Fibroblast of skin of back (primary cell): ENCODE measurements at places on chromosomes 3 and 15.
A peak's percentile ranks its signal among the peaks of the same experiment; 100 is the strongest.

GRCh38 chr15:98887976-98888375 lies 119.6 kb downstream of the PGPEP1L start:
- no peak for DNase-seq

GRCh38 chr3:43522727-43523362 lies 99.0 kb downstream of the ANO10 start:
- no peak for DNase-seq

DNA sequence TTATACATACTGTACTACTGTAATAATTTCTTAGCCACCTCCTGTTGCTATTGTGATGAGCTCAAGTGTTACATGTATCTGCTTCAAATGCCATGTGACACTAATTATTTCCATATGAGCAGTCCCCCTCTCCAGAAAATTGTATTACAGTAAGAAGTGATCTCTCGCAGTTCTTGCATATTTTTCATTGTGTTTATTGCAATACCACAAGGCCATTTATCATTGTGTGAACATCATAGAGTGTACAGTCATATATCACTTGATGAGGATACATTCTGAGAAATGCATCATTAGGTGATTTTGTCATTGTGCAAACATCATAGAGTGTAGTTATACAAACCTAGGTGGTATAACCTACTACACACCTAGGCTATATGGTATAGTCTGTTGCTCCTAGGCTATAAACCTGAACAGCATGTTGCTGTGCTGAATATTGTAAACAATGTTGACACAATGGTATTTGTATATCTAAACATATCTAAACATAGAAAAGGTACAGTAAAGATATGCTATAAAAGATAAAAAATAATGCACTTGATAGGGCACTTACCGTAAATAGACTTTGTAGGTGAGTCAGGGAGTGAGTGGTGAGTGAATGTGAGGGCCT lies 189.6 kb upstream of the MLF1 start:
- peak; percentile 18 for DNase-seq

DNA sequence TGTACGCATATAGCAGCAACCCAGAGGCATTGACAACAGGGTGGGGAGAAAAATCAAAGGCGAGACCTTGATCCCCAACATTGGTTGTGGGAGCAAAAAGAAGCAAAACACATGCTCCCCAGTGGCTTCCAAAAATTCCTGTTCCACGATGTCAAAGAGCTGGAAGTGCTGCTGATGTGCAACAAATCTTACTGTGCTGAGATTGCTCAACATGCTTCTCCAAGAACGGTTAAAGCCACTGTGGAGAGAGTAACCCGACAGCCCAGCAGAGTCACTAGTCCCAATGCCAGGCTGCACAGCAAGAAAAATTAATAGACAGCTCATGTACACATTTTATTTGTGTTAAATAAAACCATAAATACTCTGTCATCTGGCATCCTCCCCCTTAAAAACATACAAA lies 179.9 kb upstream of the PFN2 start:
- DNase-seq, result no peak

DNA sequence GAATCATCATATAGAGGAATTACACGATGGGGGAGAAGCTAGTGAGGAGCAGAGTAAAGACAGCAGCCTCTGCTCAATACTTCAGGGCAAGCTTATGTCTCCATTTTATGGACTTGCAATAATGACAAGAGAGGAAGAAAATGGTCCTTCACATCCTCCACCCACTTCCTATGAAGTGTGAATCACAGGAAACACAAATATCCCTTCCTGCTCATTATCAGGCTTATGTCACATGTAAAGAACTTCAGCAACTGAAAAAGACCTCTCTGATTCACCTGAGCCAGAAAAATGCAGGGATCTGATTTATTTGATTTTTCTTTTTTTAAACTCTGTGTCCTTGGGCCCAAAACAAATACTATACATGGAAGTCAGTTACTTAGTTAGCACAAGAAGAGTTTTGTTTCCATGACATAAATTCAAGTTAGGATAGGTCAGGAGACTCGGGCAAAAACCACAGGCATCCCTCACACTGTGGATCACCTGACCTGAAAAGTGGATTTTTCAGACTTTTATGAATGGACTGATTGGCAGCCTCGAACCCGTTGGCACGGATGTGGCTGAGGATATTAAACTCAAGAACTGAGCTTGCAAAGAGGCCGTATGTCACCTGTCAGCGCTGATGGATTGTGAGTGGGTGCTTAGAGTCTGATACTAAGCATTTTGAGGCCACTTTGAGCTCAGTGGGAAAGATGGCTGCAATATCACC lies 620.8 kb upstream of the MDFIC2 start:
- no peak for DNase-seq
